ENCODE measurements at places on chromosomes 12 and 14.

GRCh38 chr12:132618683-132619043 is at the start of gene P2RX2:
P2RX2 (plus strand) TSS chr12:132618776; CDS start chr12:132618817, 41 bp downstream.
- DNase-seq: no peak

DNA sequence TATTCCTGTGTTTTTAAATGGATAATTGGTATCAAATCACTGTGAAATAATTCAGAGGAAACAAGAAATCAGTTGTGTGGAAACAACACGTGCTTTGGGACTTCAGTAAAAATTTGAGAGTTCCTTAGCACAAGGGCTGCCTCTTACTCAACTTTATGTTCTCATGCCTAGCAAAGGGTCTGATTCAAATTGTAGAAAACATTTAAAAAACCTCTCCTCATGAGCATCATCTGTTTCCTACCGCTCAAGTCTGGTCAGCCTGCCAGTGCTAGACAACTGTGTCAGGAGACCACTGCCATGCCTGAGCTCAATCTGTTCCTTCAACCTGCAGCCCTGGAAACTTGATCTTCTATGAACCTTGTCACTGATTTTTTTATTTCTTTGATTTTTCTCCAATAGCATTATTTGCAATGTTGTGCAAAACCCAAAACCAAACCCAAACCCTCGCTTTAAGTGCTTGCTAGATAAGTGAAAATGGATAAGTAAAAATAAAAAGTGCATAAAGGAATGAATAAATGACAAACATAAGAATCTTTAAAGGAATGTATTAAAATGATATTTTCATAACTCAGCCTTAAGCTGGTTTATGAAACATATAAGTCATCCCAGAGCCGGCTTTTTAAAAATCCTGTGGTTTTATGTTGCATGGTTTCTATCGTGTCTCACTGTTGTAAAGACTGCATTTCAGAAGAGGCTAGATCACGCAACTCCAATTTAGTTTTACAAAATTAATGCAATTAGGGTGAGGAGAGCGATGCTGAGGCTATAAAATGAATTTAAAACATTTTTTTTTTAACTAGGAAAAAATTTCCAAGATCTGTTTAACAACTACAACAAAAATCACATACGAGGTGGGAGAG is 361.2 kb upstream of the PDE3A start:
- no peak for DNase-seq

DNA sequence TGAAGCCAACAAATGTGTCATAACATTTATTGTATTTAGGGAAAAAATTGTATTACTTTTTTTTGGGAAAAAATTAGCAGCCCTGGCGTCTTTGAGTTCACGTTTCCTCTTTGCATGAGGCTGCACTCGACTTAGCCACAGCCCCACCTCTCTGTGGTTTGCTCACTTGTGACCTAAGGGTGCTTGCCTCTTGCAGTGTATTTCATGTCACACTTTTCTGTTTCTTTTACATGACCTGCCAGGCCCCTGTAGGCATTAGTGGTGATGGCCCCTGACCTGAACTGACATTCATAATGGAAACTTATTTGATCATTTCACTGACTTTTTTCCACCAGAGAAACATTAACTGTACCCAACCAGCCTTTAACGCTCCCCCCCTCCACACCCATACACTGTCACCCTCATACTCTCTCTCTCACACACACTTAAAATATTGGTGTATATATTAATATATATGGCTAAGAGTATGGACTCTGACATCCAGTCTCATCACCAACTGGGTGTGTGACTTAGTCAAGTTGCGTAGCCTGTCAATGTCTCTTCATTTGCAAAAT is 122.9 kb downstream of the PRKCH start:
- no peak for DNase-seq

DNA sequence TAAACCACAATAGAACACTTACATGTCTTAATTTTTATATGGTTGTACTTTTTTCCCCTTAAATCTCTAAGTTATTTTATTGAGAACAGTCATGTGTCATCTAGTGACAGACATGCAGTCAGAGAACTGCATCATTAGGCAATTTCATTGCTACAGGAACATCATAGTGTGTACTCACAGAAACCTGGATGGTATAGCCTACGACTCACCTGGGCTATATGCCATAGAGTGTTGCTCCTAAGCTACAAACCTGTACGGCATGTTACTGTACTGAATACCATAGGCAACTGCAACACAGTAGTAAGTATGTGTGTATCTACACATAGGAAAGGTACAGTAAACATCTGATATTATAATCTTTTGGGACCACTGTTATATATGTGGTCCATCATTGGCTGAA is 557.6 kb downstream of the PRKD1 start:
- no peak for DNase-seq

GRCh38 chr12:15982471-15982870 is 71.3 kb downstream of the DERA start:
- DNase-seq: no peak

- no peak for DNase-seq
These were observed 138.4 kb upstream of the PARP11 start for GRCh38 chr12:4011597-4011996.

GRCh38 chr12:56122637-56123036 is 4.6 kb downstream of the ZC3H10 start:
- no peak for DNase-seq

DNA sequence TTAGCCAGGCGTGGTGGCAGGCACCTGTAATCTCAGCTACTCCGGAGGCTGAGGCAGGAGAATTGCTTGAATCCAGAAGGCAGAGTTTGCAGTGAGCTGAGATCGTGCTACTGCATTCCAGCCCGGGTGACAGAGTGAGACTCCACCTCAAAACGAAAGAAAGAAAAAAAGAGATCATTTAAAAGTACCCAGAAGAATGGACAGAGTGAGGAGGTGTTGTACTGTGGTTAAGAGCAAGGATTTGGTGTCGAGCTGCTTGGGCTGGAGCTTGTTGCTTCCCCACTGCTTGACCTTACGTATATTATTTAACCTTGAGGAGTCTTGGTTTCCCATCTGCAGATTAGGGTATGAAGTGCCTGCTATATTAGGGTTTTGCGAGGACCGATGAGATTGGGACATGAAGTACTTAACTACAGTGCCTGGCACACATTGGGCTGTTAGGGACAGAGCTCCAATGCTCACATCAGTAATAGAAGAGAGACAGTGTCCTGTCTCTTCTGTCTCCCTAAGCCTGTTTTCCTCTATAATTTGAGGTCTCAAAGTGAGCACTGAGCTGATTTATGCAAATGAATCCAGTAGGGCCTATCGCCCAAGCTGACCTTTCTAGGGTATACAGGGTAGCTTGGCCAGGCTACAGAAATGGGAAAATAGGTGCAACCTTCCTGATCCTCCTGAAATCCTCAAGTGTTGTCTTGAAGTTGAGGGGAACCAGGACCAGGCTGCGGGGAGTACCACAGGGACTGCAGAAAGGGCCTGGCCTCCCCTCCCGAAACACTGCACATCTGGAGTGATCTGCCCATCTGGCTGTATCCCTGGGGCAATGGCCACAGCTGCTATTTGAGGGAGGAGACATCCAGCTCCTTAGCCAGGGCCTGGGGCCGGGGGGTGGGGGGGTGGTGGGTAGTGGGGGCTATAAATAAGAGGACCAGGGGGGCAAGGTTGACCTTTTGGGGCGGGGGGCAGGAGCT is 8.6 kb upstream of the HDAC7 start:
- DNase-seq: no peak

DNA sequence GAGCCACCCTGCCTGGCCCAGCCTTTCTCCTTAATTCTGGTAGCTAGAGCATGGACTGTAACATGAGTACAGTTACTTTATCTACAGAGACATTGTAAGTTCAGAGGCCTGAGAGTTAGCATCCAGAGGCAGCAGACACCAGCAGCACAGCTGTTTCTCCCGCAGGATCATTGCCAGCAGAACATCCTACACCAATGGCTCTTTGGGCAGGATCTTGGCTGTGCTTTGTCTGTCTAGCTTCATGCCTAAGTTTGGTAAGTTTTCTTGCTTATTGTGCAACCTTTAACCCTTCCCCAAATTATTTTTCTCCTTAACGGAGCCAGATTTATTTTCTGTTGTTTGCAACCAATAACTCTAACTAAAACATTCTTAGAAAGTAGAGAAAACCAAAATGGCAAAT is 21.6 kb downstream of the C12orf71 start:
- DNase-seq: no peak

DNA sequence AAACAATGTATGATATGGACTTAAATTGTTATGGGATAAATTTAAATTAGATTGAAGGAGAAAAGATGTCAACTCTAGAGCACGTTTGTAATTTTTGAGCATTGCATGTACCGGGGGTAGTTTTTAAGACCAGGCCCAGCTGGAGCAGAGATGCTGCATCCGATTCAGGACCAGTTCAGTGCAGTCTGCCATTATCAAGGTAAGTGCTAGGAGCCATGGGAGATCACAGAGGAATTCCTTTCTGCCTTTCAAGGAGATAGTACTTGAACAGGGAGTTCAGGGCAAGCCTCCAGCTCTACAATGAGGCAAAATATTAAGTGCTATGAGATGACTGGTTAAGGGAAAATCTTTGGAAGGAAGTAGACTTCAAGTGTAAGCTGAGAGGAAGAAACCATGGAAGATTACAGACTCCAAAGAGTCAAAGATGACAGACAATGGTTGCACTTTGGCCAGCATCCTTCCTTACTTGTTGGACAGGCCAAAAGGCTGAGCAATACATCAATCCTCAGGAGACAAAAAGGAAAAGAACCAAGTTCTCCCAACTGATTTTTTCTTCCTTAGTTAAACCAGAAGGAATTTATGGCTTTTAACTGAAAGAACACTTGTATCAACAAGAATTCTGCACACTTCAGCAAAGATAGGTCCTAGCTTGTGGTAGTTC is 113.2 kb upstream of the HIF1A start:
- DNase-seq: no peak
